ENCODE measurements at places on chromosomes 2 and 18.

- DNase-seq: no peak
Measured at GRCh38 chr2:42249887-42250286, 80.7 kb downstream of the EML4 start.

- DNase-seq: no peak
Measured at GRCh38 chr2:27967076-27967475, 76.5 kb downstream of the BABAM2 start.

DNA sequence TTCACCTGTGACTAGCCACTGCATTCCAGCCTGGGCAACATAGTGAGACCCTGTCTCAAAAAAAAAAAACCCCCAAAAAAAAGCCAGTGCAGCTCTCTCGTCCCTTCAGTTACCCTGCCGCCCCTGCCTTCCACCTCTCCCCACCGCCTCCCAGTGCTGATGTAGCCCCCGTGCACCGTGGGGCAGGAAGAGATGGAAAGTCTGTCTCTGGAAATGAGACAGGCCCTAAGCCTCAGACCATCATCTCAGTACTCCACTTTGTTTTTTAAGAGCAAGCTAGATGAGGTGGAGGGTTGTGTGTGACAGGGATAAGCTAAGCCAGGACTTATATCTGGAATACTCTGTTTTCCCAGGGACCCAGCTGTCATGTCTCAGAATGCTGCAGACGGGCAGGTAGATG lies 32.0 kb downstream of the MERTK start:
- DNase-seq: no peak

GRCh38 chr2:188404341-188405004 lies 112.8 kb downstream of the GULP1 start:
- DNase-seq: no peak

DNA sequence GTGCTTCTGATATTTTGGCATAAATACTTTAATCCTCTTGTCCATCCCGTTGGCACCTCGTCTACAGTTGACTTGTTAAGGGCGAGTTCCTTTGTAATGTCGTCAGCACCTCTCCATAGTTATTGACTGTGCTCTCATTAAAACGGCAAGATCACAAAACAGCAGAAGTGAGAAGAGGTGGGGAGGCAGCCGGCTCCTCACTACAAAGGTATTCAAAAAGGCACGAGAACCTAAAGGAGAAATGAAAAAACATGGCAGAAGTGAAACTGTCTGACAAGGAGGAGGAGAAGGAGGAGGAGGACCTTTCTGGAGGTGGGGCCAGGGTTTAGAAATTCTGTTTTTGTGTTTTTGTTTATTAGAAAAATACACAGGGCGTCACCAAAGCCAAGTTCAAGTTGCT lies 235.6 kb downstream of the BCL11A start:
- DNase-seq: no peak

DNA sequence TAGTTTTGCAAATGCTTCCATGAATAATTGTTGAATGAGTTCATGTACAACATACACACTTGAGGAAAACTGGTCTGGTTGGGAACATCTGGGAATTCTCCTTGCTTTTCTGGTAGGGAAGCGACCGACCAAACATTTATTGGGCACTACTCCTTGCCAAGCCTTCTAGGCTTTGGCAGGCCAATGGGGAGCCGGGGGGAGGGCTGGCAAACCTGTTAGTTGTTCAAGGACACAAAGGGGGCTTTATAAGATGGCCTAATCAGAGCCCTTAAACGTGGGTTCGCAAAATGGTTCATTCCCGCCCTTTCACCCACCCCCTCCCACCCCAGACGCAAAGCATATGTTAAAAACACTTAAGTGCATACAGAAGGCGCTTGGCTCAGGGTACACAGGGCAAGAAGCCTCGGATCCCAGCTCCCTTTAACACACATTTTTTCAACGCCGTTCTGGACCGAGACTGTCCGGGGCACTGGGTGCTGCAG lies 844 bp upstream of the VSNL1 start:
- DNase-seq: no peak

DNA sequence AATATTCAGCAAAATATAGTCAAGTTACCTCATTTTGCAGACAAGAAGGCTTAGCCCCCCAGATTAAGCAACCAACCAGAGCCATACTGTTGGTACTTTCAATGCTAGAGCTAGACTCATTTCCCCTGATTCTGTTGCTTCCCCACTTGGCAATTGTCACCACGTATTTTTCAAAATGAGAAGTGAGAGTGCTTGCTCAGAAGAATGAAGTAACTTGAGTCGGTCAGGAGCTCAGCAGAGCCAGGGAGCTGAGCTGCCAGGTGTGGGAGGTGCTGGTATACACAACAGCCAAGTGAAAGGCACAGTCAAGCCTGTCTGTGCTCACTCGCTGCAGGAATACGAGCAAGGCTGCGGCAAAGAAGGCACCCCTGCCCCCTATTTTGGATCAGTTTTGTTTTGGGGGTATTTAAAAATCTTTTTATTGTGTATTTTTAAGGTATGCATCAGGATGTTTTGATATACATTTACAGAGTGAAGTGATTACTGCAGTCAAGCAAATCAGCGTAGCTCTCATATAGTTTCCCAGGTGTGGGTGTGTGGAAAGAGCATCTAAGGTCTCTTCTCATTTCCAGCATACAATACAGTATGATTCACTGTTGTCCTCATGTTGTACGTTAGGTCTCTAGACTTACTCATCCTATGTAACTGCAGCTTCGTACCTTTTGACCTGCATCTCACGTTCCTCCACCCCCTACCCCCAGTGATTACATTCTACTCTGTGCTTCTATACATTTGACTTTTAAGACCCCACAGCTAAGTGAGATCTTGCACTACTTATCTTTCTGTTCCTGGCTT lies 62.4 kb downstream of the MRPS9 start:
- no peak for DNase-seq

Data from nucleus accumbens (tissue), 56 donors.